H1 (cell line): ENCODE measurements at places on chromosomes 6 and 20. TPM values are rescaled to one million over a fixed set of nuclear protein-coding genes. Genes with fewer than 3 reads are reported as not detected.

Gene ANKRD66
- total RNA-seq, result not detected in 2 replicates

Gene ZC2HC1B
- not detected in 2 replicates for total RNA-seq

- DNase-seq, result no peak
Measured at GRCh38 chr6:39847221-39847620, 55.0 kb downstream of the DAAM2 start.

Gene PXDC1
- 1.7 TPM in 2 replicates for total RNA-seq

DNA sequence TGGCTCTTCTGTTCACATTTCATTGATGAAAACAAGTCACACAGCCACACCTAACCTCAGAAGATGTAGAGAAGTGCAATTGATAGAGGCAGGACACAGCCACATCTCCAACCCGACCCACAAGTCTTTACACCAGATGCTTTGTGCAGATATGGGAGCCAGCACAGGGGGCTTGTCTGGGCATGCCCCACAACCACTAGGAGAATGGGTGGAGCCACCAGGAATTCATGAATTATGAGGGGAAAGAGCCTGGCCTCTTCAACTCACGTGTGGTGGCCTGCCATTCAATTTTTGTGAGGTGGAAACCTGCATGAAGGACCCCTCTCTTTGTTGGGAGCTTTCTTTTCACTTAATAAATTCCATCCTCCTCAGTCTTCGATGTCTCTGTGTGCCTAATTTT lies 79.1 kb downstream of the OGFRL1 start:
- DNase-seq, result no peak

Gene JPH2
- total RNA-seq, result 1.3 and 1.5 TPM in 2 replicates

GRCh38 chr6:27617046-27617687 lies 144.3 kb upstream of the ZNF184 start:
- no peak for DNase-seq

DNA sequence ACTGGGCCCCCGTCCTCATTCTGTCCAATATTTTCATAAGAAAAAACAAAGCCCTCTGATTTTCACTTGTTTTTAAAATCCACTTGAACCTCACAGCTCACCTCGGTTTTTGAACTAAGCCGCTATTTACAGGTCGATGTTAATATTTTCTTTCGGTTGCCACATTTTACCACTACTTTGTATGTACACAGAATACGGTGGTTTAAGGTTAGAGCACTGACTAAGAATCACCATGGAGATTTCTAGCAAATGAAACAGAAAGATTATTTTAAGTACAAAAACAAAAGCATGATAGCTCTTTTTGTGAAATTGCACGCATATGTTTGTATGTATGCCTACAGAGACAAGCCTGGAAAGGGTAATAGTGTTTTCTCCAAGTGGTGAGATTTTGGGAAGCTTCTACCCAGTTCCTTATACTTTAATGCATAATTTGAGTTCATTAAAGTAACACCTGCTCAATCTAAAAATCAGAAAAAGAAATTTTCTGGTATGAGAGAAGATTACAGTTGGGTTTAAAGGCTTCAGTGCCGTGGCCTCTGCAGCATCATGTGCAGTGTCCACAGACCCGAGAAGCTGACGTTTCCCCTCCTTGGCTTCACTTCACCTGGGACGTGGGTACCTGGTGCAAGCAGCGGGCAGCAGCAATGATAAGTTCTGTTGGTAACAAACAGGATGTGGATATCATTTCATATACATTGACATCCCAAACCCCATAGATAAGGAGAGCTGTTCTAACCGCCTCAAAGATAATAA lies 144.0 kb downstream of the UST start:
- DNase-seq, result no peak

GRCh38 chr6:148854992-148855391 lies 108.2 kb downstream of the UST start:
- DNase-seq, result no peak

Gene EYA4
- 0.17 TPM in 1 of 2 replicates, not detected in the other for total RNA-seq

DNA sequence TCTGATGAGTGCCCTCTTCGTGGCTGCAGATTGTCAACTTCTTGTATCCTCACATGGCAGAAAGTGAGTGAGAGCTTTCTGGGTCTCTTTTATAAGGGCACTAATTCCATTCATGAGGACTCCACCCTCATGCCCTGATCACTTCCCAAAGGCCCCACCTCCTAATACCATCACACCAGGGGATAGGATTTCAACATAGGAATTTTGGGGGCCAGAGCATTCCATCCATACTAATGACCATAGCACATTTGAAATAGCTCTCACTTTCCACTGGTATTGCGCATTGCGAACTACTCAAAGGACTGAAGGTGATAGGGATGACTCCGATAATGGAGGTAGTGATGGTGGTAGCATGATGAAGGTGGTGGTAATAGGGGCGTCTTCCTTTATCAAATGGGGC lies 324.3 kb downstream of the PRL start:
- DNase-seq, result no peak

- DNase-seq, result no peak
Measured at GRCh38 chr6:142902636-142903053, 42.3 kb downstream of the HIVEP2 start.

- DNase-seq, result no peak
Measured at GRCh38 chr20:47734870-47735269, 50.4 kb downstream of the SULF2 start.

DNA sequence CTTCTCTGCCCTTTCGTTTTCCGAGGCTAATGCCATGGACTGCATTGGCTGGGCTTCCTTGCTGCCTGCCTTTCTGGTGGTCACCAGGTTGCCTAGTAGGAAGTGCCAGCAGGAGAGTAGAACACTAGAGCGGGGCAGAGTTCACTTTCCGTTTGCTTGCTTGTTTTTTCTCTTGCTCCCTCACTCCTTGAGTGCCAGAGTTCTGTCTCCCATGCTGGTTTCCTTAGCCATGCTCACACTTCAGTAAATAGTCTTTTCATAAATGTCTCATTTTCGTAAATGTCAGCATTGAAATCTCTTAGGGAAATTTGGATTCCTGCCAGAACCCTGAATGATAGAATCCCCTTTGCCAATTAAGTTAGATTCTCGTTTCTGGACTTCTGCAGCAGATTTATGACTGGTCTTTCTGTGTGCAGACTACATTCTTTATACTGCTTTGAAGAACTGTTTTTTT lies 63.9 kb downstream of the FAM83B start:
- DNase-seq, result no peak
